ENCODE measurements at places on chromosomes 3 and 15.

DNA sequence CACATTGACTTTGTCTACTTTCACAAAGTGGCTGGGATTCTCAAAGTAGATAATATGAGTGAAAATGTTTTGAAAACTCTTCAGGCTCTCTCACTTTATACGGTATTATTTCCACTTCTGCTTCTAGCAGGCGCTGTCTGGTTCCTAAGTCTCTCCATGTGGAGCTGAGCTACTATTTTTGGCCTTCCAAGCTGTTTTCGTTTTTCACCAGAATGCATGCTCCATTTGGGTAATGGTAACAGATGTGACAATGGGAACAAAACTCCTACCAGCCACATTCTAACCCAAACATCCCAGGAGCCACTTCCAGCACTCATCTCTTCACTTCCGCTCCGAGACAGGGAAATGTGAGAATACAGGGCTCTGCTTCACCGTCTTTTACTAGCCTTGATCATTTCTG lies 586.7 kb downstream of the NTRK3 start:
- no peak for DNase-seq

- DNase-seq, result no peak
These were observed 460.0 kb downstream of the CNTN6 start for GRCh38 chr3:1552831-1553230.

- no peak for DNase-seq
These were observed 80.7 kb downstream of the SQOR start for GRCh38 chr15:45715528-45715927.

DNA sequence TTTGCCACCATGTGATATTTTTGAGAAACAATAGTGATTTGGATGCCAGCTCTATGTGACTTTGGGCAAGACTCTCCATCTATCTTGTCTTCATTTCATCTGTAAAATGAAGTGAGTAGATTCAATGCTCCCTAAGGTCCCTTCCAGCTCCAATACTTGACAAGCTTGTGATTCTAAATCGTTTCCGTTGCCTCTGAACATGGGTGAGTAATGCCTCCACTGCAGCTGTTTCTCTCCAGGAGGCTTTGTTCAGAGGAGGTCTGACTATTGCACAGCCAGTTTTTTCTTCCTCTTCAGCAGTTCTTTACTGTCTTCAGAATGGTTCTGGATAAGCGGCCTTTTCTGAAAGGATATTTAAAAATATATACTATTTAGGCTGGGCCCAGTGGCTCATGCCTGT lies 14.8 kb upstream of the TMOD3 start:
- DNase-seq, result no peak

GRCh38 chr15:65952391-65953053 lies 83.2 kb downstream of the RAB11A start:
- no peak for DNase-seq

DNA sequence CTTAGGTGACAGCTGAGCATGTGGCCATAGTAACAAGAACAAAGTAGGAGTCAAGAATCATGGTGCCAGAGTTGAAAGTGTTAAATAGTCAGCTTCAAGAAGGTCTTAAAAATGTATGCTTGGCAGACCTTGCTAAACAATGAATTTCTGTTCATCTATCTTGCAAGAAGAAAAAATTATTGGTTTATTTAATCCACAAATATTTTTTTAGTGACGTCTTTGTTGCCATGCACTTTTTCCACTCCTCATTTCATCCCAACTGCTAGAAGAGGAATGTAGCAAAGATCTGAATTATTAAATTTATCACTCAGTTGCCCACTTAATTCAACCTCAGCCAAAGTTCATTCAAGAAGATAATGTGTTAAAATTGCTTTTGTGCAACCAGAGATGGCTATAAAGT lies 3.2 kb upstream of the SLC4A7 start:
- no peak for DNase-seq

GRCh38 chr3:5304789-5305683 lies 117.5 kb downstream of the EDEM1 start:
- no peak for DNase-seq

DNA sequence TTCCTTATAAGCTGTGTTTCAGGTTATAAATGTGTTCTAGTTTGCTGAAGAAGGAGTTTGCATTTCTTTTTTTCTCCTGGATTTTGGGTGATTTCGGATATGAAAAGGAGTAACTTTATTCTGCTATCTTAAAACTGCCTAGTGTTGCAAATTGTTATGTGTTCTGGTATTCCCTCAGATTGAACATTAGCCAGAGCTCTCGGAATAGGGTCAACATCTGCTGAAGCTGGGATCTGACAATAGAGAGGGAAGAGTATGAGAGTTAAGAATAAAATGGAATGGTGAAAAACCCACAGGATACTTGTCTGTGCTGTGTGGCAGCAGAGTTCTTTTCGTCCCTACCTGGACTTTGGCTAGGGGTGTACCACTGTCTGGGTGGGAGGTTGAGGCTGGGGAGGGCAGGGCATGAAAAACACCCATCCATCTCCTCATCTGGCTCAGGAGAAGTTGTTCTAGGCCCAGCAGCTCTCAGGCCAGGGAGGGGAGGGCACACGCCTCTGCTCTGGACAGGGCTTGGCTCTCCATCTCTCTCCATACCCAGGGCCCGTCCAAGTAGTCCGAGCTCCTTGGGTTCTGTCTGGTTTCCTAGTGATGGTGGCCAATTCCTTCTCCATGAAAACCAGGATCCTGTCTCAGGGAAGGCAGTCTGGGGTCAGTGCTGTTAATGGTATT lies 13.2 kb downstream of the SPSB4 start:
- no peak for DNase-seq
